Naive B cell (primary cell): ENCODE measurements at places on chromosomes 6 and 20.
A peak's percentile ranks its signal among the peaks of the same experiment; 100 is the strongest.

DNA sequence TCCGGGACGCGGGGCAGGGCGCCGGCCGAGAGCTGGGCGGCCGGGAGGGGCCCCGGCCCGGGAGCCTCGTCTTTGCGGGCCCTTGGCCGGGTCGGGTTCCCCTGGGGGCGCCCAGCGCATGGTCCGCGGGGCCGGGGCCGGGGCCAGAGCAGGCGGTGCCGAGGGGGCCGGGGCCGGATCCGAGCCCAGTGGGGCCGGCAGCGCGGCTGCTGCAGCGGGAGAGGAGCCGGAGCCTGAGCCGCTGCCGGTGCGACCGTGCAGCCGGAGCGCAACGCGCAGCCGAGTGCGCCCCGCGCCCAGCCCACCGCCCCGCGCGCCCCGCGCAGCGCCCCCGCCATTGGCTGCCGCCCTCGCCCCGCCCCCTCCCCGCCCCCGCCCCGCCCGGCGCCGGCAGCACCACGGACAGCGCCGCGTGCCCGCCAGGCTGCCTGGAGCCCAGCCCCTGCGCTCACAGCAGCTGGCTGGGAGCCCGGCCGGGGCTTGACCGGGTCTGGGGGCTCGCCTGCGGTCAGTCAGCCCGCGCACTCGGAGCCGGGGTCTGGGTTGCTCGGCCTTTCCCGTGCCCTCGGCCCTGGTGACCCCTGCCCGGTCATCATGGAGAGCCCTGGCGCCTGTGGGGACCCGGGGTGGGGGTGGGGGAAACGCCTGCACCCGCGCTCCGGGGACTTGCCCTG, at the start of gene HRH3:
Gene HRH3 (minus strand): TSS at position 287 of the 674 bp plus-strand sequence. CDS start 308 bp downstream, outside the sequence.
- DNase-seq, result peak; percentile 41

DNA sequence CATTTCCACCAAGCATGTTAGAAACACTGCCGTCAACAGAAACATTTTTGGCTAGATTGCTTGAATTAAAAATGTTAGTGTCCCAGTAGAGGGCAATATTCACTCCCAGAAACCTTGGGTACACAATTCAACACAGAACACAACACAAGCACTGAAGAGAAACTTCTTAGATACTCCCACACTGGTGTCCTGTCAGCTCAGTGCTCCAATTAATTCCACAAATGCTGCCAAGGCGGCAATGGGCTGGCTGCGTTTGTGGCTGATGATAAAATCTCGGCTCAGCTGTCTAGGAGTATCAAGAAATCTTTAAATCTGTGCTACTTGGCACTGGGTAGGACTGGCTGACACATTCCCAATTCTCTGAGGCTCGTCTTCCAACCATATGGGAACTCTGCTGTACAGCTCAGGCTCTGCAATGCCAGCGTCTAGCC, 39.3 kb downstream of the BEND3 start:
- no peak for DNase-seq

GRCh38 chr20:24580855-24581254, 111.4 kb downstream of the SYNDIG1 start:
- DNase-seq, result no peak

- no peak for DNase-seq
Measured at GRCh38 chr20:45283551-45284057, 23.0 kb upstream of the RBPJL start.

DNA sequence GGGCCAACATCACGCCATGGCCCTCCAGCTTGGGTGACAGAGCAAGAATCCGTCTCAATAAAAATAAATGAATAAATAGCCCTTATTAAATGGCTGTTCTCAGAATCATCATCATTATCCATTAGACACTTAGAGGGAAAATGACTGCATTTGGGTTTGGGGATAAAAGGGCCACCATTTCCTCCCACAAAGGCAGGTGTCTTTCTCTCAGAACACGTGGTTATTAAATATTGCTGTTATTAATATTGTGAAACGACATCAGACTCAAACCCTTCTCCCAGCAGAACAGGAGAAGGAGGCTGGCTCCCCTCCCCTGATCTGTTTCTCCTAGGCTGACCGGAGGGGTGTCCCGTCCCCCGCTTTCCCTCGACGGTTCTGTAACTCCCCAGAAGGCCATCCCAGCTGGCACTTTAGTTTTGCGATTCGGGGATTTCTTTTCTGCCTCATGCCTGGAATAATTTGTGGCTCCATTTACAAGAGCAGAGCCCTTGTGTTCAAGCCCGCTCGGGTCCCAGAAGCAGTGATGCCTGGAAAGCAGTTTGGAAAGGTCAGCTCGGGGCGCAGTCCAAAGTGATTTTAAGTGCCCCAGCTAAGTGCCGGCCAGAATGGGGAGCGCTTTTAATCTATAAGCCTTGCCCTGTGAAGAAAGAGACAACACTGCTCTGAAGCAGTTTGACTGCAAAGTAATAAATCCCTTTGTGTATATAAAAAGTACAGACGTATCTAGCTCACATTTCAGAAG, 41.9 kb downstream of the EYA2 start:
- DNase-seq, result no peak

GRCh38 chr20:33211817-33212424, 5.2 kb upstream of the BPIFA3 start:
- no peak for DNase-seq

DNA sequence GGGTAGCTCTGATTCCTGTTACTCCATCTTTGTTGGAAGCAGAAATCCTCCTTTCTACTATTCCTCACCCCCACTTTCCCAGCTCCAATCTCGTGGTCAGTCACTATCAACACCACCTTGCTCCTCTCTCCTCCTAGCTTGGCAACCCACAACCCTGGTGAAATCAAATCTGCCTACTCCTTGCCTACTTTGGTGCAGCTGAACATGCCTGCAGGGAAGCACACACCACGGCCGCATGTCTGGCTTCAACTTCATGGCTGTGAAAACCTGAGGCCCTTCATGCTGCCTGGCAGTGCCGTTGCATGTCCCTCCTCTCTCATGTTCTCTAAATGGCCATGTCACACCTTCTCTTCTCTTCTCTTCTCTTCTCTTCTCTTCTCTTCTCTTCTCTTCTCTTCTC, 112.4 kb upstream of the FOXA2 start:
- DNase-seq, result no peak

GRCh38 chr20:11431621-11432020, 486.1 kb upstream of the BTBD3 start:
- DNase-seq, result no peak

DNA sequence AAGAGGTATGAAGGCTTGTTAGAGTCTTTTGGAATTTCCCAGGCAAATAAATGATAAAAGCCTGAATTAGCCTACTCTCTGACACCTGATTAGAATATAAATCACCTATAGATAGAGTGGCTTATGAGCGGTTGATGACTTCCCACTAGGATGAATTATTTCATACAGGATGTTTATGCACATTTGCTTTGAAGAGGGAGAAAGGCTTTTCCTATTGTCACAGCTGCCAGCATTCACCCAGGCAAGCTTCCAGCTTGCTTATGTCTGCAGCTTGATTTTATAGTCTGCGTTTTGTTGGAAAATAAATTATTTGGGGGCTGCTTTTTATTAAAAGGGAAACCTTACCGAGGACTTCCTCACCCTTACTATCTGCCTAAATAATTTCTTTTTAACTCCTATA, 51.3 kb upstream of the EIF2S2 start:
- no peak for DNase-seq
